ENCODE measurements at places on chromosomes 7 and 10. TPM values are rescaled to one million over a fixed set of nuclear protein-coding genes. Genes with fewer than 3 reads are reported as not detected.

- no peak for DNase-seq
Measured at GRCh38 chr7:88329532-88330463, 23.1 kb upstream of the STEAP4 start.

GRCh38 chr7:98869597-98870120 lies at the start of gene TMEM130:
Gene TMEM130, minus strand, starts transcription at chr7:98870014. Its CDS starts 153 bp downstream, at chr7:98869861.
- DNase-seq, result no peak

- DNase-seq, result no peak
Measured at GRCh38 chr7:82021036-82021435, 251.2 kb upstream of the HGF start.

- DNase-seq, result no peak
Measured at GRCh38 chr7:94047956-94048355, 43.8 kb upstream of the BET1 start.

DNA sequence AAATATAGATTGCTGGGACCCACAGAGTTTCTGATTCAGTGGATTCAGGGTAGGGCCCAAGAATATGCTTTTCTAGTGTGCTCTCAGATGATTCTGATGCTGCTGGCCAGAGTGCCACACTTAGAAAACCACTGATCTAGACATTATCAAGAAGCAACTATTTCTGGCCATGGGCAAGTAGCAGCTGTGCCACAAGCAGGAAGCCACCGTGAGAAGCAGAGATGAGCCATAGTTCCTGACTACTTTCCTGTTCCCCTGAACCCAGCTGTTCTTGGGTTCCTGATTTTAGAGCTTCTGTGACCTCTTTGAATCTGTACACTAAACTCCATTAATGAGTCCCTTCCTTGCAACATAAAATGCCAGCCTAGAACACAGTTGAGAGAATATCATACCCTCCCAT lies 38.1 kb upstream of the PIK3AP1 start:
- no peak for DNase-seq

DNA sequence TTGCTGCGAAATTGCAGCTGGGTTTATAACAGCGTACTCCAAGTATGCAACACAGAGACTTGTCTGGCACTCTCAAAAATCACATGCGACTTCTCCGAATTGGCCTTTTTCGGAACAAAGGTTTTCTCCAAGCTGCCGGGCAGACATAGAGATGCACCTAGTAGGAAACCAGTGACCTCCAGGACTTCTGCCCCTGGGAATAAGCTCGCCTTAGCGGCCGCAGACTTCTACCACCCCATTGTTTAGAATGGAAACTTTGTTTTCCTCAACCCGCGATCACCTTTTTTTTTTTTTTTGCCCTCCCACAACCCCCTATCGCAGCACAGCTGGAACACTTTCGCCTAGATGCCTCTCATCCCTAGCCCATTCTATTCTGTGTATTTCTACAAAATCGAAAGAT lies 4.9 kb upstream of the HOXA10 start:
- no peak for DNase-seq

The INPP5A gene
- total RNA-seq, result 41.5 TPM

- DNase-seq, result no peak
Measured at GRCh38 chr7:138008019-138008587, 6.2 kb upstream of the CREB3L2 start.

DNA sequence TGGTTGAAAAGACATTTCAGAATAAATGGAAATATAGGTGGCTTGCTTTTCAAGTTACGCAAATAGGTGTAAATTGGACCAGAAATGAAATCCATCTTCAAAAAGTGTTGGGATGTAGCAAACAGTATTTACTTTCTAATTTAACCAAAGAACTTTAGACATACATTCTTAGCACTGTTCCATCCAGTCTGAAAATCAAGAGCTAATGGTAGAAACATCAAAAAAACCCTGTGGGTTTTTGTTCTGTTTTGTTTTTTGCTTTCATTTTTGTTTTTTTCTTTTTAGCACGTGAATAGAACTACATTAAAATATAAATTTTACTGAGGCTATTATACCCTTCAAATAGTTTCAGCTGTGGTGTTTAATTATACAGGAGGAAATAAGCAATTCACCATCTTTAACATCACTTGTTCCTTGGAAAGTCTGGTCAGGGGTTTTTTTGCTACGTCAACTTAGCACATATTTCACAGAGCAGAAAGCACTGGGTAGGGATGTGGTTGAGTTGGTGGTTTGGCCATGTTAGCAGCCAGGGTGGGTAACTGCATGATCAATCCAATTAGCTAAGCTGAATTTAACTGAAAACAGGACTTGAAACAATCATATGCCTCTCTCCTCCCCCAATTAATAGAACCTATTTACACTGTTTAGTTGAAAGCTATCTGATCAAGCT lies 275.4 kb upstream of the PFKP start:
- no peak for DNase-seq

The PRPS1L1 gene
- not detected for total RNA-seq

DNA sequence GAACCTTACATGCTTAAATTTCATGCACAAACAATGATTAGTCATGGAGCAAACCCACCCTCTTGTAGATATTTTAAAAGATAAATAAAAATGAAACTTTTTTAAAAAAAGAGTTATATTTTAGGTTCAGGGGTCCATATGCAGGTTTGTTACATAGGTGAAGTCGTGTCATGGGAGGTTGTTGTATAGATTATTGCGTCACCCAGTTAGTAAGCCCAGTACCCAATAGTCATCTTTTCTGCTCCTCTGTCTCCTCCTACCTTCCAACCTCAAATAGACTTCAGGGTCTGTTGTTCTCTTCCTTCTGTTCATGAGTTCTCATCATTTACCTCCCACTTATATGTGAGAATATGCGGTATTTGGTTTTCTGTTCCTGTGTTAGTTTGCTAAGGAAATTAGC lies 486.6 kb downstream of the PCDH15 start:
- no peak for DNase-seq
